Natural killer cell treated with Interleukin-12 subunit alpha and Interleukin-12 subunit beta and Interleukin-15 and Interleukin-18, amount 100 ng/mL, for 72 hours (primary cell): ENCODE measurements at places on chromosomes 16 and 17. TPM values are rescaled to one million over a fixed set of nuclear protein-coding genes. Genes with fewer than 3 reads are reported as not detected.

KRTAP17-1 gene
- total RNA-seq: not detected

DNA sequence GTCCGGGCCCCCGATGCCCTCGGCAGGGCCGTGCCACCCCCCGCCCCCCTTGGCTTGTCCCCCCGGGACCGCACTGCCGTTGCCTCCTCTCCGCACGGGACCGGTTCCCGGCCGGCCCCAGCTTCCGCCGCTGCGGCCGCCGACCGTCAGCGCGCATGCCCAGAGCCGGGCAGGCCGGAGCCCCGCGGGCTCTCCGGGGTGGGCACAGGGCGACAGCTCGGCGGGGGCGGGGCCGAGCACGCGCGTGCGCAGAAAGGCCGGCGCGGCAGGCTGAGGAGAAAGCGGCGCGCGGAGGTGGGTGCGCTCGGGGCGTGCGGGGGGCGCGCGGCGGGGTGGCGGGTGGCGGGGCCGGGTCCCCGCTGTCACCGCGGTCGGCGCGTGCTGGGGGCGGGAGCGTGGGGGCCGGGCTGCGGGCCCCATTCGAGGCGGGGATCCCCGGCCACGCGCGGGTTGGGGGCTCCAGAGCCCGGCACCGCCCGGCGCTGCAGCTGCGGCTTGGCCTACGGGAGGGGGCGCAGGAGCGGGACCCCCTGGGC lies at the start of gene TBC1D24:
TBC1D24 (plus strand) TSS at position 251 of the 536 bp plus-strand sequence. CDS start 21,022 bp downstream, outside the sequence.
- DNase-seq: peak; percentile 93

- DNase-seq: no peak
Measured at GRCh38 chr17:47192554-47192953, 3.5 kb upstream of the CDC27 start.

DNA sequence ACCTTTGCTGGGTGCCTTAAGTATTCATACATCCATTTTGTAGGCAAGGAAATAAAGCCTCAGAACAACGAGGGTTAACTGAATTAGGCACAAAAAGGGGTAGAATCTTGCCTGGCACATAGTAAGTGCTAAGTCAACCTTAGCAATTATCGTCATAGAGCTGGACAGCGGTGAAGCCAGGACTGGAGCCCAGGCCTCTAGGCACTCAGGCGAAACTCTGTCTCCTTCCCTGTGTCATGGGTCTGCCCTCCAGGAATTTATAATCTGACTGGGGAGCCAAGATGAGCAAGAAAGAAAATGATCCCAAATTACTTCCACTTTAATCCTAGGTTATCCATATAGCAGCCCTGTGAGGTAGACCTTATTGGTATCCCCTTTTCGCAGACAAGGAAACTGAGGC lies 61.4 kb downstream of the KATNIP start:
- DNase-seq: no peak

GRCh38 chr17:50181591-50182560 lies 16.1 kb downstream of the SGCA start:
- DNase-seq: no peak
